ENCODE measurements at places on chromosomes 1 and 21. TPM values are rescaled to one million over a fixed set of nuclear protein-coding genes. Genes with fewer than 3 reads are reported as not detected.

The KRTAP21-2 gene
- not detected for total RNA-seq

The UBL4B gene
- total RNA-seq, result not detected

The KRTAP26-1 gene
- total RNA-seq, result not detected

The MSH4 gene
- 0.31 TPM for total RNA-seq

The RPTN gene
- total RNA-seq, result not detected

The CPLANE2 gene
- 10.9 TPM for total RNA-seq

The RAB3GAP2 gene
- total RNA-seq, result 22.8 TPM

The GNG4 gene
- total RNA-seq, result not detected

The CHAF1B gene
- 1.4 TPM for total RNA-seq

The CYP4A11 gene
- not detected for total RNA-seq

The SPRR2B gene
- not detected for total RNA-seq

The MTMR11 gene
- total RNA-seq, result 17.0 TPM

The SPATA21 gene
- total RNA-seq, result not detected

The RORC gene
- 36.6 TPM for total RNA-seq

The FLAD1 gene
- 15.6 TPM for total RNA-seq

The FAM177B gene
- not detected for total RNA-seq

The MARCKSL1 gene
- 56.9 TPM for total RNA-seq

The NEK7 gene
- 55.3 TPM for total RNA-seq

The TNFSF18 gene
- total RNA-seq, result not detected

The OR2L3 gene
- total RNA-seq, result not detected

The TNFAIP8L2 gene
- 7.4 TPM for total RNA-seq

The KLHDC9 gene
- 6.5 TPM for total RNA-seq

The S100A16 gene
- 47.3 TPM for total RNA-seq

The PCSK9 gene
- total RNA-seq, result 35.5 TPM

The ST6GALNAC5 gene
- 25.0 TPM for total RNA-seq

The HECTD3 gene
- 54.5 TPM for total RNA-seq

The OR2M3 gene
- not detected for total RNA-seq

Measured in upper lobe of left lung (tissue), 6 donors.